ENCODE measurements at places on chromosomes 3 and 15. TPM values are rescaled to one million over a fixed set of nuclear protein-coding genes. Genes with fewer than 3 reads are reported as not detected.

DUOX2 gene
- total RNA-seq: 3.8 TPM

- DNase-seq: no peak
These were observed 75.4 kb downstream of the PRICKLE2 start for GRCh38 chr3:64149886-64150285.

RYR3 gene
- 0.71 TPM for total RNA-seq

GRCh38 chr3:100954990-100955389 is 38.2 kb downstream of the ABI3BP start:
- DNase-seq: peak; percentile 31

- no peak for DNase-seq
These were observed 7.1 kb upstream of the LARS2 start for GRCh38 chr3:45381168-45381852.

DNA sequence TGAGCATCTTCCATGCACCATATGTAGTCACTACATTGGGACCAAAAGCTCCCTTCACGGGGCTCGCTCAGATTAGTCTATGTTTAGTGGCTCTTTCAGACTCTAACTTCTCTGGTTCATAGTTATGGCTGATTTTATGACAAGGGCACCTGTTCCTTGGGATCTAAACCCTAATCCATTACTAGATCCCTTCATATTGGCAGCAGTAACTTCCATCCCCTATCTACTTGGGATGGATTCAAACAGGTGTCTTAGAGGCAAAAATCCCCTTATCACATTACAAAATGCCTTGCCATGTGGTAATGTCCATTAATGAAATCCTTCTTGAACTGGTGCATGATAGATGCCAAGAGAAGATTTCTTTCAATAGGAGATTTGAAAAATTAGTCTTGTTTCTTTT is 96.7 kb upstream of the TP63 start:
- no peak for DNase-seq
